ENCODE measurements at places on chromosomes 12 and 14.
A peak's percentile ranks its signal among the peaks of the same experiment; 100 is the strongest.

- no peak for DNase-seq
Observed at GRCh38 chr12:82015623-82016347, 256.6 kb upstream of the PPFIA2 start.

DNA sequence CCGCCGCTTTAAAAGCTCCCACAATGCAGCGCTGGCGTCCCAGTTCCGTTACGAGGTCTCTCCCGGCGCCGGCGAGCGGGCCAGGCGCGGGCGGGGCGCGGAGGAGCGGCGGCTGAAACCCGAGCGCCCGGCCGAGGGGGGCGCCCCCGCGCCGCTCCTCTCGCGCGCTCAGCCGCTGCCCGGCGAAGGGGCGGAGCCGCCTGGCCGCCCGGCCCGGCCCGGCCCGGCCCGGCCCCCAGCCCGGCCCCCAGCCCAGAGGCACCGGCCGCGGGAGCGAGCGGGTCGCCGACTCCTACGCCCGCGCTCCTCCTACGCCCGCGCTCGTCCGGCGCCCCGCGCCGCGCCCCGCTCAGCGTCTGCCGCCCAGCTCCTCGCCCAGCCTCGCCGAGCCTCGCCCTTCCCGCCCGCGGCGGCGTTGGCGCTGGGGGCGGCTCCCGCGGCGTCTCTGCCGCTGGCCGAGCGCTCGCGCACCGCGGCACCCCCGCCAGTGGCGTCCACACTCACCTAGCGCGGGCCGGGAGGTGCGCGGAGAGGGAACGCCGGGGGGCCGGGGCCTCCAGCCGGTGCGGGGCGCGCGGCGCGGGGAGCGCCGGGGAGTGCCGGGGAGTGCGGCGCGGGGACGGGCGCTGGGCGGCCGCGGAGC lies at the start of gene RASSF8:
RASSF8 (plus strand) TSS at position 255 of the 643 bp plus-strand sequence. CDS start 96,662 bp downstream, outside the sequence.
- peak; percentile 81 for DNase-seq

- no peak for DNase-seq
Observed at GRCh38 chr12:46562625-46563225, 190.2 kb upstream of the SLC38A2 start.

GRCh38 chr14:96221109-96221650 lies 16.5 kb downstream of the BDKRB2 start:
- no peak for DNase-seq

GRCh38 chr14:87411370-87411769 lies 581.6 kb downstream of the GALC start:
- no peak for DNase-seq

DNA sequence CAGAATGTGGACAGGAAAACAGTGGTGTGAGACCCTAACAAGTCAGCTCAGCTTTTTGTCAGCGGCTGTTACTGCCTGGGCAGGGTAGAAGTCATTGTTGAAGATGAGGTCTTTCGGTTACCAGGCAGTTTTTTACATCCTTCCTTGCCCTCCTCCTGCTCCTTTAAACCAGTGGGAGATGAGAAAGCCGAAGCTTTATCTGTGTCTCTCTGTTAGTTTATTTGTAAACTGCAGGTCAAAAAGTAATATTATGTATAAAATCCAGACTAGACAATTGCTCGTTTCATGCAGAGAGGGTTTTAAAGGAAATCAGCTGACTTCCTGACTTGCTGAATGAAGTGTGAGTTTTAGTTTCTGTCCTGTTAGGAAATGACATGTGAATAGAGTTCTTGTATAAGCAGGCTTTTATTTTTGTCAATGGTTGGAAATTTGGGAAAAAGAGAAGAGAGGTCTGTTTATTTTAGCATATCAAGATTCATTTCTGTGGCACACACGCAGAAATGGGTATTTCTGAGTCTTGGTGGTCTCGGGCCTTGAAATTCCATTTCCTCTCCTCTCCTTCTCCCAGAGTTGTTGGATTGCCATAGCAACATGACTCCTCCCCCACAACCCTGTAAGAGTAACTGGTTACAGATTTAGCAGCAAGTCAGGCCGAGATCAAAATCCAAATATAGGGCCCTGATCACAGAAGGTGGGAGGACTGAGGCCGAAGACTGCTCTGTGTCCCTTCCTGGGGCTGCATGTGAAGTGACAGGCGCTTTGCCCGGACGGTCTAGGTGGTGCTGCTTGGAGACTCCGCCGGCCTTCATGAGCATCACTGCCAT lies 60.8 kb downstream of the SAMD4A start:
- DNase-seq, result no peak

GRCh38 chr14:60643463-60644314 lies 5.6 kb downstream of the SIX1 start:
- DNase-seq, result no peak

GRCh38 chr12:132866251-132866828 lies 21.1 kb downstream of the CHFR start:
- DNase-seq, result no peak

DNA sequence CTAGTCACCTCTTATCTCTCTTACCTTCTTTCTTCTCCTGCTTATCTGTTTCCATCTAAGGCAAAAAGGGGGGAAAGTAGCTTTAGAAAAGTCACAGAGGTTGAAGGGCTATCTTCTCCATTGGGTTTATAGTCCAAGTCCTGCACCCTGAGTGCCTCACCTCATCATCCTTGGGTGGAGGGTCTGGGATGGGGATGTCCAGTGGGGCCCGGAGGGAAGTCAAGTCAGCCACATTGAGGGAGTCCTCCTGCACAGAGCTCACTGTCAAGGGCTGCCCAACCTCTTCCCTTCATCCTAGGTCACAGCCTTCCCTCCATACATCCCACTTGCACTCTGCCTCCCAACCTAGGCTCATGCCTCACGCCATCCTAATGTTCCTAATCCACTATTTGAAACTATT lies 1.2 kb downstream of the PSME2 start:
- DNase-seq, result no peak

DNA sequence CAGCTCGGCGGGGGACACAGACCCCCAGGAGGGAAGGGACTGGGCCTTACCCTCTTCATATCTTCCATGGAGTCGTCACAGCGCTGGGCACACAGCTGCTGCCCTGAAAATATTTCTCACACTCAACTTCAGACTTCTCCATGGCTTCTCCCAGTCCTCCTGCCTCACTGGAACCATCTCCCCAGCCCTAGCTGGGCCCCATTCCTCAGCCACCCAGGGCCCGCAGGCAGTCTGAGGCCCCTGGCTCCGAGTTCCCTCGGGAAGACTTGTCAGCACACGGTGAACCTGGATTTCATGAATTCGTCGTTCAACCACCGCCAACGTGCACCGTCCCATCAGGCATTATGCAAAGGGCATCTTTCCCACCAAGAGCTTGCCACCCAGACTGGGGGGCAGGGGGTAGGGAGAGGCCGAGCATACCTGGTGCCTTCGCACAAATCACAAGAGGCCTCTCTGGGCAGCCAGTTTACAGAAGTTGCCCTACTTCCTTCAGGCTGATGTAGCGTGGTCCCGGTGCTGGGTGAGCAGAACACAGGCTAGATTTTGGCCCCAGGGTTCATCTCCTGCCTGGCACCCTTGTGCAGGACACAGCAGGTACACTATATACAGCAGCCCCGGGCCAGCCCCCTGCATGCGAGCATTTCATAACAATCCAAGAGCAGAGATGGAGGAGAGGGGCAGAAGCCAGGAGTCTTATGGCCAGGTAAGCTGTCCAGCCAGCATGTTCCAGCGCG lies 44.2 kb downstream of the LTBP2 start:
- no peak for DNase-seq

DNA sequence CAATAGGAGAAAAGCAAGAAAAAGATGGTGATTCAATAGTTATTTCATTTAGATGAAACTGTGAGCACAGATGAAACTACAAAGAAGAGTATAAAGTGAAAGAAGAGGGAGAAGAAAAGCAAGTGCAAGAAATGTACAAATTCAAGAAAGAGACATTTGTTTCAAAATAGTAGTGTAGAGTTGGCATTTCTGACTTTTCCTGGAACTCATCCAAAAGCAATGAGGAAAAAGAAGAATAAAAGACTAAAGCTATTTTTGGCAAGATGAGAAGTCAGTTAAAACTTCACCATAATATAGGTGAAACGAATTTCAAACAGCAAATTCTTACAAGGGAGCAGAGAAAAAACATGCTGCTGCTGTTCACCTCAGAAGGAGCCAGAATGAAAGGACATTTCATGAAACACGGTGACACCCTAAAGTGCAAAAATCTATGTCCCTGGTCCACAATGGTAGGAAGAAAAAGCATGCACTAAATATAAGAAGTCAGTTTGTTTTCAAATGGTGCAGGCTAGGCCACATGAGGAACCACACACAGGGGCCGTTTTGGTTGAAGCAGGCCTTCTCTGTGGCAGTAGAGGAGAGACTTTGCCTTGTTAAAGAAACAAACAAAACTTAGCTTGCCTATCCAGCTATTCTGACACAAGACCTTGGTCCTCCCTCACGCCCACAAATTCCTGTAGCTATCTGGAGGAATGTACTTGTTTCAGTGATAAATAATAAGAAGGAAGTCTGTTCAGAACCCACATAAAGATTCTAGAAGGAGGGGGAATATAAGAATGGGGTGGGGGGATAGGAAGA lies 11.1 kb upstream of the CMAS start:
- DNase-seq, result no peak

DNA sequence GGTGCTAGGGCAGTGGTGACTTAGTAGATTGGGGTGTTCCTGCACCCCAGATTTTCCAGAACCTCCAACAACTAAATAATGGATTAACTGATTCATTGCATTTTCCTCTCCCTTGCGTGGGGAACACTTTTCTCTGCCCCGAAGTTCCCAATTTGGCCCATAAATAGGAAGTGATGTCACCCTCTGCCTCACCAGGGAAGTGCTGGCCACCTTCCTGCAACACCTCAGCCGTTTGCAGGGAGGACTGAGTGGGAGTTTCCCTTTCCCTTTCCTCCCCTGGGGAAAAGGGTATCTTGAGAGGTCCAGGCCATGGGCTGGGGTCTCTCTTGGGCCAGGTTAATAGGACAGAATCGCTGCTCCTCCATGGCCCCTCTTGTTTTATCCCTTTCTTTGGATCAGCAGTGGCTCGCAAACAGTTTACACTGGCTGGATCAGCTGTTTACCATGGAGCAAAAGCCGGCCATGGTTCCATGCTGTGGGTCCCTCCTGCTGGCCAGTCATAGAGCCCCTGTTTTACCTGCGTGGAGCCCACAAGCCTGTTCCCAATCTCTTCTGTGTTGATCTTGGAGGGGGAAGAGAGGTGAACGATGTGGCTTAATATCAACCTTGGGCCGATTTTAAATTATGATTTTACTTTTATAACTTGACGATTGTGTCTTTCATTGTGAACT lies 91.6 kb upstream of the VRK1 start:
- DNase-seq, result no peak

DNA sequence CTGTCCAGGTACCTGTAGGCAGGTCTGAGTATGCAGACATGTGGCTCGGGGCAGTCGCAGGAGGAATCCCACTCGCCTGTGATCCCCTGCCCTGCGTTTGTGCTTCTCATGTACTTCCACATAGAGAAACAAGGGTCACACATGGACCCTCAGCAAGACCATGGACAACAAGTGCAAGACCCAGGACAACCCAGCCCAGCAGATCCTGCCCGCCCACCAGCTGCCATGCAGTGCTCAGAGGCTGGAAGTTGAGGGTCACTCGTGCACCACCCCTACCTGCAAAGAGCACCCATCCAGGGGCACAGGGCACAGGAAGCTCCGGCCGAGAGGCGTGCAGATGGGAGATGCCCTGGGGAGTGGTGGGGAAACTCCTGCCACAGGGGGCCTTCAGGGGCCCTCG lies 67.5 kb upstream of the C14orf180 start:
- DNase-seq, result peak; percentile 51

- no peak for DNase-seq
Observed at GRCh38 chr14:45144658-45145057, 8.9 kb downstream of the FANCM start.

DNA sequence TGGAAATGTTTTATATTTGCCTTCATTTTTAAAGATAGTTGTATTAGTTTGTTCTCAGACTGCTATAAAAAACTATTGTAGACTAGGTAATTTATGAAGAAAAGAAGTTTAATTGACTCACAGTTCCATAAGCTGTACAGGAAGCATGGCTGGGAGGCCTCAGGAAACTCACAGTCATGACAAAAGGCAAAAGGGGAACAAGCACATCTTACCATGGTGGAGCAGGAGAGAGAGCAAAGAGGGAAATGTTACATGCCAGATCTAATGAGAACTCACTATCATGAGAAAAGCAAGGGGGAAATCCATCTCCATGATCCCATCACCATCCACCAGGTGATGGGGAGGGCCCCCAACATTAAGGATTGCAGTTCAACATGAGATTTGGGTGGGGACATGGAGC lies 35.5 kb upstream of the UNC79 start:
- no peak for DNase-seq

GRCh38 chr12:113244478-113244958 lies 23.3 kb downstream of the TPCN1 start:
- no peak for DNase-seq

DNA sequence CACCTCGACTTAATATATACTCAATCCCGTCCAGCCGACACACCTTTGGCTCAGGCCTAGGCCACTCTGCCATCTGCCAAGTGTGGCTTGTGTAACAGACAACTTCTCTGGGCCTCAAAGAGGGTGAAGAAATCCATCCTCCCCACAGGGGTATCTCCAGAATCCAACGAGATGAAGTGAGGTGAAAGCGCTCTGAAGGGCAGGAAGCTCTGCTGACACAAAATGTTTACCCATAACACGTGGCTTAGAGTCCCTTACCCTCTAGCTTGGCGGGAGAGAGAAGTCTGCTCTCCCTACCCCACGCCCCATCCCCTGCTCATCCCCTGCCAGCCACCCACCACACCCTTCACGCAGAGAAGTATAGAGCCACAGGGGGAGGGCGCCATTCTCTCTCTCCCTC lies 13.0 kb downstream of the ZBTB39 start:
- DNase-seq, result peak; percentile 43

GRCh38 chr14:52267501-52268278 lies at the start of gene PTGDR:
Gene PTGDR (plus strand): TSS chr14:52267698. CDS start chr14:52267815, 117 bp downstream.
- no peak for DNase-seq

DNA sequence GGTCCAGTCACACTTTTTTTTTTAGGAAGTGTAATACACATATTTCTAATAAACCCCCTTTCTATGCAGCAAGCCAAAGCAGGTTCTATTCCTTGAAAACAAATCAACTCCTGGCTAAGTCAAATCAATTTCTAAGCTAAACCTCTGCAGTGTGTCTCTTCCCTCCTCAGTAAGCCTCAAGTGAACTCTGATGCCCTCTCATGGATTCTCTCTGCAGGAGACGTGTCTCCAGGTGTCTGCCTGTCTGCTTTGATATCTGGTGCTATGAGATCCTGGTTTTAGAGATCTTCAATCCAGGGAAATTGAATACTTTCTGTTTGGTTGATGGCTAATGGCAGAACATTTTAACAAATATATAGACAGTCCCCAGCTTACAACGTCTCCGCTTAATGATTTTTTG lies 791.7 kb downstream of the AACS start:
- DNase-seq, result no peak

DNA sequence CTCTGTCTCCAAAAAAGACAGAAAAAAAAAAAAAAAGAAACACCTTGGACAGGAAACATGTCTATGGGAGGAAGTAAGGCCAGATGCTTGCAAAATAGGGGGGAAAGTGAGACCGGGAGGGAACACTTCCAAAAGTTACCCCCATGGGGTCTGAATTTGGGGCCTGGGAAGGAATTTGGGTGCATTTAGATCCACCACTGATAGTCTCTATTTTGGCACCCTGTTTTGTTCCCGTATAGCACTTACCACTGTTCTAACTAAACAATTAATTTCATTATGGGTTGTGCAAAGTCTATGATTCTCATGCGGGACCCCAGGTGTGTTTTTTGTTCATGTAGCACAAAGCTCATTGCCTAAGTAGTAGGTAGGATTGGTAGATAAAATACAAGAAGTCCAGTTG lies 1.4 kb upstream of the MLEC start:
- DNase-seq, result no peak

- no peak for DNase-seq
Observed at GRCh38 chr12:104281636-104282035, 21.9 kb upstream of the EID3 start.

- no peak for DNase-seq
Observed at GRCh38 chr12:126998747-126999285, 1268.2 kb upstream of the TMEM132C start.

All from type B pancreatic cell (in vitro differentiated cells).